ENCODE measurements at places on chromosomes 4 and X.
A peak's percentile ranks its signal among the peaks of the same experiment; 100 is the strongest.

GRCh38 chr4:176818531-176818930 lies 25.8 kb upstream of the VEGFC start:
- DNase-seq: no peak

GRCh38 chr4:53840643-53841042 lies 223.8 kb downstream of the CHIC2 start:
- DNase-seq: no peak

GRCh38 chrX:96538104-96538725 lies 146.4 kb upstream of the DIAPH2 start:
- no peak for DNase-seq

GRCh38 chrX:18047491-18047890 lies 173.2 kb downstream of the BEND2 start:
- no peak for DNase-seq

GRCh38 chr4:188989371-188989770 lies 850.1 kb downstream of the TRIML1 start:
- DNase-seq: no peak

GRCh38 chr4:174592985-174593335 lies 70.7 kb upstream of the HPGD start:
- peak; percentile 79 for DNase-seq

GRCh38 chr4:77950203-77950602 lies 87.6 kb downstream of the MRPL1 start:
- DNase-seq: no peak

- no peak for DNase-seq
These were observed 991.4 kb downstream of the CCSER1 start for GRCh38 chr4:91118597-91118996.

DNA sequence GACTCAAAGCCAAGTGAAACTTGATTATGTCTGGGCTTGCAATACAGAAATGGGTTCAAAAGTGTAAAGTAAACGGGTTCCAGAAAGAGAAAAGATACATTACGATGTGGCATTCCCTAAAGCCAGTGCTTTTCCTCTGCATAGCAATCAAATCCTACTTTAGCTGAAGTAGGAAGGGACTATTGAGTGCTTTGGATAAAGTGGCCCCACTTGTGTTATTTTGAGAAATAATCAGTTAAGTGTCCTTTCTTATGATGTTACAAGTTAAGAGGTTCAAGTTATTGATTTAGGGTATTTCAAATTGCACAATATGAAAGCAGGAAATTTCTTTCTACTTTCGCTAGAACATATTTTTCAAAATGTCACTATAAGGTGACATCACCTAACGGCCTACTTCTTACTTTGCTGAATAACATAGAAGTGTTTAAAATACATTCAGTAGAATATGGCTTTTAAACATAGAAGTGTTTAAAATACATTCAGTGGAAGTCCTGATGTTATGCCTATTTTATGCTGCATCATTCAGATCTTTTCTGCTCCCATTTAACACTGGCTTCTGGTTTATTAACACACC lies 235.2 kb downstream of the DTHD1 start:
- no peak for DNase-seq

DNA sequence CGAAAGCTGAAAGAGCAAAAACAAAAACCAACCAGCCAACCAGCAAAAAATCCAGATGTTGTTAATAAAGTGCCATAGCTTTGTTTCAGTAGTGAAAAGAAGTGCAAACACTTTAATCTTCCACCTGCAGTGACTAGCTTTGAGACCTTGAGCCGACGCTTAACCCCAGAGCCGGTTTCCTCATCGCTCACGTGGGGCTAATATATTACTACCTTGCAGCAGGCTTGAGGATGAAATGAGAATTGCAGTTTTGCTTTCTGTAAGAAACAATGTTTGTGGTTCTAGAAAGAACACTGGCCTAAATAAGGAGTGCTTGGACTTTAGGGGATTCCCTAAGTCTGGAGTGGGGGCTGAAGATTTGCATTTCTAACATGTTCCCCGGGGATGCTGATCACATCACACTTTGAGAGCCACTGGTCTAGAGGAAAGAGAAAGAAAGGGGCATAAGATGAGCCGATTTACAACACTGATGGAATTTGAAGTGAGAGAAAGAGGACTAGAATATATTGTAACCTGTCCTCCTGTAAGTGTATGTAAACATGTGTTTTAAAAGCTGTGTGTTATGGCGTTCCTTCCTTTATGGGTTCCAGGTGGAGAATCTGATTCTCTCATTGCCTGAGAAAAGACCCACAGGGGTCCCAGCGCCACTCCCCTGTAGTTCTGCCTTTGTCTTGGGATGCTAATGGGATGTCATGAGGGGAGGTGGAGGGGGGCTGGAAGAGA lies 1.4 kb downstream of the FGF2 start:
- DNase-seq: peak; percentile 26

DNA sequence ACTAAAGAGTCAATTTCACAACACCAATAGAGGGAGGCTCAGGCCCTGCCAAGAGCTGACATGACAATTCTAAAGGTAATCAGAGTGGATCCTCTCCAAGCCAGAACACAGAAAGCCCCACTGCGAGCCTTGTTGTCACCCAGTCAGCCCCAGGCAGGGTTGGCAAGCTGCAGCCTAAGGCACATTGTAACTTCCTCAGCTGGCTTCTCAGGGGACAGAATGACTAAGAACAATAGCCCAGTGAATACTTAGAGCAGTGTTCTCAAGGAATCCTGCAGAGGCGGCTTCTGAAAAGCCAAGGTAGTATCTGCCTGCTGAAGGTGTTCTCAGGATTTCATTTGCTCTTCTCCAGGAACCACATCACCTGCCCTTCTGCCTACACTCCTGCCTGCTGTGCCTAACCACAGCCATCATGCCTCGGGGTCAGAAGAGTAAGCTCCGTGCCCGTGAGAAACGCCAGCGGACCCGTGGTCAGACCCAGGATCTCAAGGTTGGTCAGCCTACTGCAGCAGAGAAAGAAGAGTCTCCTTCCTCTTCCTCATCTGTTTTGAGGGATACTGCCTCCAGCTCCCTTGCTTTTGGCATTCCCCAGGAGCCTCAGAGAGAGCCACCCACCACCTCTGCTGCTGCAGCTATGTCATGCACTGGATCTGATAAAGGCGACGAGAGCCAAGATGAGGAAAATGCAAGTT lies at the start of gene MAGEB4:
Gene MAGEB4 (plus strand): TSS at position 277 of the 692 bp plus-strand sequence. CDS start 136 bp downstream, at position 413.
- DNase-seq: no peak

GRCh38 chr4:118889312-118889691 lies 648 bp downstream of the SYNPO2 start:
- no peak for DNase-seq

- DNase-seq: no peak
These were observed 14.3 kb downstream of the ZAR1 start for GRCh38 chr4:48504352-48504751.

GRCh38 chrX:40623139-40623536 lies at the start of gene MPC1L:
Gene MPC1L (plus strand): TSS chrX:40623428. CDS start chrX:40623566, 138 bp downstream.
- no peak for DNase-seq

DNA sequence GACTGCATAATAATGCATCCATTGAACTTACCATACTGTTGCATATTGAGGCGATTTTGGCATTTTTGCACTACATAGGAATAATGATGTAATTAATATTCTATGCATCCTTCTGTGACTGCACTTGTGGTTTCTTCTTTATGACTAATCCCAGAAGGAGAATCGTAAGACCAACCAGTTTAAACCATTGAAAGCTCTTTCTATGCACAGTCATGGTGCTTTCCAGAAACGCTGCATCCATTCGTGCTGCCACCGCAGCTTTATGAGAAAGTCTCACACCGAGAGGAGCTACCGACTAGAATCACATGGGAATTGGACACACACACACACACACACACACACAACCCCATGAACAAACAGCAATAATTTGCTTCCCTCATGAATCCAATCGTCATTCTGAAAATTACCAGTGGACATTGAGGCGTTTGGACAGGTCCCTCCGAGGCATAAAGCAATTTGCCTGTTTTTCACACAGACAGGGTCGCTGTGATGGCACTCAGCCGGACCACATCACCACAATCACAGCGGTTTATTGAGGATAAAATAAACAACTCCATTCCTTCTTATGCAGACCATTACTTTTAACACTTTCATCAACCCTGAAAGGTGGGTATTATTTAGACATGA lies 64.2 kb downstream of the PACRGL start:
- DNase-seq: no peak

DNA sequence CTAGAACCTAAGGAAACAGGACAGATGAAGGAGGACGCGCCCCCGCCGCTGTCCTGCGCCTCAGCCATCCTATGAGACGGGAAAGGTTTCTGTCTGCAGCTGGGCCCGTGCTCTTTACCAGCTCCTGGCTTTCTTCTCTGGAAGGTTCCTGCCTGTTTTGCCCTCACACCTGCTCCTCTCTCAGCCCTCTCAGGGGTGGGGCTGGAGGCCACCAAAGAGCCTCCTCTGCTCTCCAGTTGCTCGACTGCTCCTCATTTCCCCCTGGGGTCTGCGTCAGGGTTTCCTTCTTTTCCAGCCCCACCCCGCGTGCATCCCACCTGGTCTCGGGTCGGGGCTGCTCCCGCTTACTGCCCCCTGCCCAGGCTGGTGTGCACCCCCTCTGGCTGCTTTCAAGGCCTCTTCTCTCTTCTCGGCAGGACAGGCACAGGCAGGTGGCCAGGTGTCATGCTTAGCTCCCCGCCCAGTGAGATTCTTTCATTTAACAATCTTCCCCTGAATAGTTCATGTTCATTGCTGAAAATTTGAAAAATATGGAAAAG lies 4.6 kb downstream of the HTT-AS start:
- no peak for DNase-seq

DNA sequence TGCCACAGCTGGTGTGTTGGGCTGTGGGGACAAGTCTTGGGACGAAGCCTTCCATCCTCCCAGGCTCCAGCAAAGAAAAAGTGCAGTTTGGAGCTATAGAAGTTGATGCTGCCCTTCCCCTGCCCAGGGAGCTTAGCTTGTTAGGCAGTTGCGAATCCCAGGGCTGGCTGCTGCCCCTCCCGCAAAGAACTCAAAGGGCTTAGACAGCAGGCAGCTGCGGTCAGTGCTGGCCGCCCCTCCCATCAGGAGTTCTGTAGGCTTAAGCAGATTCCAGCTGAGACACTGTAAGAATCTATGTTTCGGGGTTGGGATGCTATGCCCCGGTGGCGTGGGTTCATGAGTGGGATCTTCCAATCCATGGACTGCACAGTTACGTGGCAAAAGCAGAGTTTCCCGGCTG lies 956.7 kb downstream of the GLUD2 start:
- no peak for DNase-seq

GRCh38 chr4:3706565-3707422 lies 59.4 kb upstream of the ADRA2C start:
- no peak for DNase-seq

- DNase-seq: peak; percentile 10
These were observed 154.5 kb downstream of the MSN start for GRCh38 chrX:65821721-65822496.

DNA sequence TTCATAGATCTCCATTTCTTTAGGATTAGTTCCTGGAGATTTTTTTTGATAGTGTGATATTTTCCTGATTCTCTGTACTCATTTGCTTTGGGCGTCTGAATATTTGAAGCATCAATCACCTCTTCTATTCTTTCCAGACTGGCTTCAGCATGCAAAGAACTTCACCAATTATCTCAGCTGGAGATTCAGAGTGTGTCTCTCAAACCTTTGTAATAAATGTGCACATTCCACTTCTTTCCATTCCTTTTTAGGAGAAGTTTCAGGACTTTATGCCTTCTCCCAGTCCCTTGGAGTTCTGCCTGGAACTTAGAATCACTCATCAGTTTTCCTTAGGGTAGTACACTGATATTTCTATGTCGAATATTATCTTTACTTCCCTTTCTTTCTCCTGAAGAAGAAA lies 334.8 kb downstream of the TEX13C start:
- DNase-seq: no peak

- no peak for DNase-seq
These were observed 8.6 kb upstream of the HAUS3 start for GRCh38 chr4:2250357-2251072.

DNA sequence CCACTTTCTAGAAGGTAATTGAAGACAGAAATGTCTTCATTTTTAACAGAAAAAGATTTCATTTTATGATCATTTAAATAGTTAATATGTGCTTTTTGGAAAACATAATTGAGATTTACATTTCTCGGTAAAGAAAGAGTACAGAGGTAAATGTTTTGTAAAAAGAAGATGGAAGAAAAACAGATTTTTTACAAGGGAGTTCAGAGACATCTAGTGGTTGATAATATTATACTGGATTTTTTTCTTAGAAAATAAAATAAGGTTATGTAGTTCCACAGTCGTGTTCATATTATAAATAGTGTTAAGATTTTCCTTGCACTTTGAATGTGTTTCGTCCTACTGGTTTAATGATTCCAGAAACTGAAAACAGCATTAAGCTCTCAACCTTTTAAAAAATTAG lies 60.6 kb downstream of the SMARCA1 start:
- DNase-seq: peak; percentile 41

DNA sequence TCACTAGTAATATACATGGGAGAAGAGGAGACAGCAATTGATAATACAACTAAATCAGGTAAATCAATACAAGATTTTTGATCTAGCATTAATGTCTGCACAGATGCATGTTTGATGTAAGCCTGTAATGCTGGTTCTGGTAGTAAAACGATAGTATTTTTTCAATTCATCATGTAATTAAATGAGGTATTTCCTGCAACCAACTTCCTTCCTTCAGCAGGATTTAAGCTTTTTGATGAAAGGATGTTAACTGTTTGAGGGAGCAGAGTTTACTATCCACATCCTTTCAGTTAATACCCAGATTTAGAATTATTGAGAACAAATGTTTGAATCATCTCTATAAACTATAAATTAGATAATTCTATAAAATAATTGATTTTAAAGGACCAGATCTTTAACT lies 31.4 kb upstream of the NFKB1 start:
- no peak for DNase-seq

DNA sequence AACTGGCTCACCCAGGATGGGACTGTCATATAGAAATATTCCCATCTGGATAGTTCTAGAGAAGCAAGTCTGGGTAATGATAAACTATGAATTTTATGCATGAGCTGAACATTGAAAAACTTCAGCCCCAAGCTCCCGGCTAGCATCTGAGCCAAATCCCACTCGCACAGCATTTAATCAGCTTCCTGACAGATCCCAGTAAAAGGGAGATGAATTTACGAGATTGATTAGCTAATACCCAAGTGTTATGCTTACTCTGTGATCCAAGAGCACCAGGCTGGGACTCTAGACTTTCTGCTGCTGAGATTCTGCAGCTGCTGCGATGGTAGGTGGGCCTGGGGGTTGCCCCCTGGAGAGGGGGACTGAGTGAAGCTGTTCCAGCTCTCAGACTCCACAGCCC lies 28.0 kb downstream of the FRMPD3 start:
- no peak for DNase-seq

DNA sequence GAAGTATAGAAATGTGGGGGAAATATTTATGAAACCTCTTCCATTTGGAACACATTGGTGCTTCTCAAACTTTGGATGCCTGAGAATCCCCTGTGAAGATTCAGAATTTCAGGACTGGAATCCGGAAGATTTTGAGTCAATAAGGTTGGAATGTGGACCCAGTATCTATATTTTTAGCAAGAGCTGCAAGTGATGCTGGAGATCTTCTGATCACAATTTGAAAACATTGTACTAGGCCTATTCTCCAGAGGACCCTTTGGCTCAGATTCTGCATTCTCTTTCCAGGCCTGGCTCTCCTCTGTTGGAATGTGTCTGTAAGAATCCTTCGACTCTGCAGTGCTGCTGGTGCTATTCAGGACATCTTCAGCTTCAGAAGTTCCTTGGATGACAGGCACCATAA lies 2.4 kb upstream of the PKD2 start:
- no peak for DNase-seq
